ENCODE measurements at places on chromosomes 11 and 22.

DNA sequence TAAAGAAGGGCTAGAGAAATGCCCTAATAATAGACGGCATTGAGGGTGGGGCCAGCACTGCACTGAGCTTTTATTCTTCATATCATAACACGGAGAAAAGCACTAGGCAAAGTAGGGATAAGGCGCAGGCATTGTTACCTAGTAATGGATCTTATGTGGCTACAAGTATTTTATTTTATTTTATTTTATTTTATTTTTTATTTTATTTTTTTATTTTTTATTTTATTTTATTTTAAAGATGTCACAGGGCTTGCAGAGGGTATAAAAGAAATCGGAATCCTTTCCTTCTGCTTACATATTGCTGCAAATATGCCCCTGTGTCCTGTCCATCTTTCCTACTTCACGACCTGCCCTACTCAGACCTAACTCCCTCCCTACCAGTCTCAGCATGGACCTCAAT, 452.0 kb upstream of the KIRREL3 start:
- no peak for DNase-seq

GRCh38 chr11:125299061-125299615, 134.6 kb downstream of the PKNOX2 start:
- no peak for DNase-seq

DNA sequence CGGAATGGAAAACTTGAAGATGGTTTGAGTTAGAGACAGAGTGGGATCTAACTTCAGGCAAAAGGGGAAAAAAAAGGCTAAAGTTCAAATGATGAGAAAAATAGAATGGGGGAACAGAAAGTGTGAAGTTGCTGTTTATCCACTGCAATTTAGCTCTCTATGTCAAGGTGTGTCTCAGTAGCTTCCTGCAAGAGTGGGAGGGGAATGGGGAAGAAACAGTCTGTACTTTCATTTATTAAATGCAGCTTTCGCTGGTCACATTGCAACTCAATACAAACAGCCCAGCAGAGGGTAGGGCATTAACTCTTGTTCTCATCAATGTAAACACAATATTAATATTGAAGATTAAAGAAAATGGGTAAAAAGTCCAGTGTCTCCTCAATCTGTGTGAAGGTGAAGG, 214.7 kb upstream of the SYN3 start:
- no peak for DNase-seq

GRCh38 chr22:50242406-50242949, 2.3 kb downstream of the TUBGCP6 start:
- DNase-seq: no peak

GRCh38 chr11:7639643-7640025, 33.7 kb downstream of the CYB5R2 start:
- no peak for DNase-seq

GRCh38 chr11:128595221-128595620, 7.9 kb upstream of the ETS1 start:
- no peak for DNase-seq

GRCh38 chr11:32053151-32053888, 37.6 kb upstream of the RCN1 start:
- no peak for DNase-seq

DNA sequence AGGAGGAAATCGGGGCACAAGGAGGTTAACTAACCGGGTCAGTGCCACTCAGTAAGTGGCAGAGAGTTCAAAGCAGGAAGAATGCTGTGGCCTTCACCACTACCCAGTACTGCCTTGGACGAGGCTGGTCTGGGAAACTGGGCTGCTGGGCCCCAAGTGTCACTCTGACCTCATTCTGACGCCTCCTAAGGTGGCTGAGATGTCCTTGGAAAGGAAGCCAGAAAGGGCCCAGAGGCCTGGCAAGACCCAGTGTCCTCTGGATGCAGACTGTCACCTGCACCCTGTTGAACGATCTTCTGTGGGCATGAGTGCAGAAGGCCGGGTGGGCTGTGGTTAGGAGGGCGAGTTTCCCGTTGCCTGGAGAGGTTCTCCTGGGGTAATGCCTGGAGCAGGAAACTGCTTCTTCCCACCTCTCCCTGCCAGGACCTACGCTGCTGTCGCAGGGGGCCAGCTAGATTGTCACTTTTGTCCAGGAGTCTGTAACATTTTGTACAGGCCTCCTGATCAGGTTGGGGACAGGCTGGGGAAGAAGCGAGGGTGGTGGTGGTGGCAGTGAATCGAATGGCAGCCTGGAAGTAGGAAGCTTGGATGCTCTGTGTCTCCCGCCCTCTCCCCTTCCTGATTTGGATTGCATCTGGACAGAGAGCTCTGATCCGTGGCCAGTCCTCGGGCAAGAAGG, 105.1 kb downstream of the ST3GAL4 start:
- no peak for DNase-seq

GRCh38 chr11:27248576-27249509, 114.2 kb downstream of the CCDC34 start:
- DNase-seq: no peak
